ENCODE measurements at places on chromosomes 1 and 21.

GRCh38 chr1:155499953-155500639, 62.5 kb downstream of the ASH1L start:
- no peak for DNase-seq

GRCh38 chr1:160022330-160023310, 9.2 kb downstream of the PIGM start:
- no peak for DNase-seq

GRCh38 chr1:3336641-3337630, 117.5 kb upstream of the ARHGEF16 start:
- no peak for DNase-seq

DNA sequence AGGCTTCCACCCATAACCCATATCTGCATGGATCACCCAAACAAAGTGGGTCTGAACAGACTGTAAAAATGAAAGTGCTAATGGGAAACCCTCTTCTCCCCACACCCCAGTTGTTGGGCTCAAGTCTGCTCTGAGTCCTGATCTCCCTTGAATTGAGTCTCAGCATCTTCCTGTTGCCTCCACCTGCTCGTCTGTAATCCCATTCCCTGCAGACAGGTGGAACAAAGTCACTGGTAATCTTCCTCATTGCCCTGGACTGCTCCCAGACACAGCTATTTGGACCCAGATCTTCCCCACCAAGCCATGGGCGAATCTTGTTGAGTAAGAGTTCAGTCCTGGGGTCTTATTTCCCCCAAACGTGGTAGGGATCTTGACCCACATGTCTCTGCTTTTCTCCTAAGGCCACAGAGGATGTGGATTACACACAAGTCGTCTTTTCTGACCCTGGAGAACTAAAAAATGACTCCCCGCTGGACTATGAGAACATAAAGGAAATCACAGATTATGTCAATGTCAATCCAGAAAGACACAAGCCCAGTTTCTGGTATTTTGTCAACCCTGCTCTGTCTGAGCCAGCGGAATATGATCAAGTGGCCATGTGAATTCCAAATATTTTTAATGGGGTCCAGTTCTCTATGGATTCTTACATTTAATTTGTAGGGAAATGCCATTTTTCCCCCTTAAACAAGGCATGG, 15.7 kb downstream of the AVPR1B start:
- DNase-seq: no peak

GRCh38 chr1:184433956-184434502, 47.2 kb downstream of the C1orf21 start:
- no peak for DNase-seq

- DNase-seq: no peak
Observed at GRCh38 chr1:51203121-51203873, 32.8 kb upstream of the RNF11 start.

GRCh38 chr21:42443876-42444744, 40.4 kb downstream of the UBASH3A start:
- DNase-seq: no peak

DNA sequence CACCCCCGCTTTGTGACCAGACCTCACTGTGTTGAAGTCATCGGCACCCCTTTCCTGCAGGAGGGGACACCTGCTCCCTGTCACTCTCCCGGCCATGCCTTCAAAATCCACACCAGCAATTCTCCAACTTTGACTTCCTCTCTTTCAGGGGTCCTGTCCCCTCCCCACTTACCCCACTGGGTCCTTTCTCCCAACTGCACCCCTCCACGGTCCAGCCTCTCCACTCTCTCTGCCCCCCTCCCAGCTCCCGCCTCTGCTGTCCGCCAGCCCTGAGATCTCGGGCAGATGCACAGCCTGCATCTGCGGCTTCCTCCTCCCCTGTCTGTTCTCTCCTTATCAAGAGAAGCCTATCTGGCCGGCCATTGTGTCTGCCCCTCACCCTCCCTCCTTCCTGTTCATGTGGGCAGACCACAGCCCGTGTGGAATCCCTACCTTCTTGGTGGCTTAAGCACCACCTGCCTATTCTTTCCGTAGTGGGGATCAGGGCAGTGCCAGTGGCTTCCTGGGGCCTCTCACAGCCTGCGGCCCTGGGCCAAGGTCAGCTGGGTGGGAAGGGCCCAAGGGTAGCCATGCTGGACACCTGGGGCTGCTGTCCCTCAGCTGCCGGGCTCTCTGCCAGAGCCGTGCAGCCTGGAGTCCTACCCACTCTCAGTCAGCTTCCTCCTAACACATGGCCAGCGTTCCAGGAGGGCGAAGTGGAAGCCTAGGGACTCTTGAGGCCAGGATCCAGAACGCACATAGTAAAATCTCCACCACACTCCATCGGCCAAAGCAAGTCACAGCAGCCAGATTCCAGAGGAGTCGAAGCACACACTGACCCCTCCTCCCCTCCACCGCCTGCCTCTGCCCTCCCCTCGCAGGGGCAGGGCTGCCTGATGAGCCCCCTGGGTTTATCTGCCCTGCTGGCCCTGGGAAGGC, 5.1 kb upstream of the HES4 start:
- DNase-seq: no peak

DNA sequence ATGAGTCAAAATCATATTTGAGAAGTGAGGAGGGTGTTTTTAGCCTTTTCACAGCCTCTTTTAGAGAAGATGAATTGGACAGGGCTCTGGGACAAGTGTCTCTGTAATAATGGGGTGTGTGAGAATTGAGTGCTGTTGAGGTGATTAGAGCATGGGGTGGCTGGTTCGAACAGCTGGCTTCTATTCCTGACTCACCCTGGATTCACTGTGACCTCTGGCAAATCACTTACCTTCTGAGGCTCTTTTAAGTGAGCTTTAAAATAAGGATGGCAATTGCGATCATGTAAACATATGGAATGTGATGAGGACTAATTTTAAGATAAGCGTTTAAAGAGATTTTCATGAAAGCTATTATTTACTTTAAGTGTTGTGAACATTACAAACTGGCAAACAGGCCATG, 243.4 kb downstream of the ADGRL2 start:
- no peak for DNase-seq

- no peak for DNase-seq
Observed at GRCh38 chr1:180299479-180300221, 69.6 kb downstream of the LHX4 start.

DNA sequence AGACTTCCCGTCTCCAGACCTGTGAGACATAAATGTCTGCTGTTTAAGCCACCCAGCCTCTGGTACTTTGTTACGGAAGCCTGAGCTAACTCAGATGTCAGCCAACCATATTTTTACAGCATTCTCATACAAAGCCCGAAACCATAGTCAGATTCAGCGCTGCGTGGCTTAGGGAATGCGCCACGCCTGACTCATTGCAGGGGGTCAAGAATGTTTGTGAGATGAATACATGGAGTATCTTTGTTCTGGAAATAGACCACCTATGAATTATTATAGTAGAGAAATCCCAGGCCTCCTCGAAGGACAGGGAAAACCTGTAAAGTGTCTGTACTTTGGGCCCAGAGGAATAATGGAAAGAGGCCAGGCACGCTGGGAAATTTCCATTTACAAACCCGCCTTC, 434.8 kb downstream of the CAMTA1 start:
- DNase-seq: no peak

DNA sequence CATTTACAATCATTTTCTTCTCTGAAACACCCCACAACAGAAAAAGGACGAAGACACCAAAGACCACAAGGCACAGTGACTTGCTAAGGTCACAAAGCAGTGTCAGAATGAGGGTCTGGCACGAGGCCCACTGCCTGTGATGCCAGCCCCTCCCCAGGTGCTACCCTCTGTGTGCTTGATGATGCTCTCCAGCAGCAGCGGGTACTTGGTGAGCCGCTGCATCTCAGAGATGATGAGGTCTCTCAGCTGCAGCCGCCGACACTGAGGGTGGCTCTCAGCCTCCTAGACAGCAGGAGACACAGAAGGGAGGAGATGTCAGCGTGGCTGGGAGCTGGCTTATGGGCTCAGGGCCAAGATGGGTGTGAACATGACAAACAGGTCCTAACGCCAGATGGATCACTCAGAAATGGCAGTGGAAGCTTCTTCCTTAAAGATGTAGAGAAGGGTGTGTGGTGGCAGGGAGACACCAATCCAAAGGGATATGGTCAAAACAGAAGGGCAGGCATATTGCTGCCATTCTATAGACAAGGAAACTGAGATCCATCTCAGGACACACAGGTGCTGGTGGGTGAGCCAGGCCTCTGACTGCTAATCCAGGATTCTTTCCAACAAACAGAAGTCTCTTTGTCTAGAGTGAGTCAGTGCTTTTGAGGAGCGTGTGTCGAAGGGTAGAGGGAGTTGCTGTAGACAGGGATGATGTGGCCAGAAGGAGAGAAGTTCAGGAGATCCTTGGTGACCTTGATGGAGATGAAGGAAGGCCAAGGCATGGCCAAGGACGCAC, 25.6 kb downstream of the LRRC71 start:
- no peak for DNase-seq

- no peak for DNase-seq
Observed at GRCh38 chr1:54312796-54313316, 93.3 kb downstream of the SSBP3 start.

DNA sequence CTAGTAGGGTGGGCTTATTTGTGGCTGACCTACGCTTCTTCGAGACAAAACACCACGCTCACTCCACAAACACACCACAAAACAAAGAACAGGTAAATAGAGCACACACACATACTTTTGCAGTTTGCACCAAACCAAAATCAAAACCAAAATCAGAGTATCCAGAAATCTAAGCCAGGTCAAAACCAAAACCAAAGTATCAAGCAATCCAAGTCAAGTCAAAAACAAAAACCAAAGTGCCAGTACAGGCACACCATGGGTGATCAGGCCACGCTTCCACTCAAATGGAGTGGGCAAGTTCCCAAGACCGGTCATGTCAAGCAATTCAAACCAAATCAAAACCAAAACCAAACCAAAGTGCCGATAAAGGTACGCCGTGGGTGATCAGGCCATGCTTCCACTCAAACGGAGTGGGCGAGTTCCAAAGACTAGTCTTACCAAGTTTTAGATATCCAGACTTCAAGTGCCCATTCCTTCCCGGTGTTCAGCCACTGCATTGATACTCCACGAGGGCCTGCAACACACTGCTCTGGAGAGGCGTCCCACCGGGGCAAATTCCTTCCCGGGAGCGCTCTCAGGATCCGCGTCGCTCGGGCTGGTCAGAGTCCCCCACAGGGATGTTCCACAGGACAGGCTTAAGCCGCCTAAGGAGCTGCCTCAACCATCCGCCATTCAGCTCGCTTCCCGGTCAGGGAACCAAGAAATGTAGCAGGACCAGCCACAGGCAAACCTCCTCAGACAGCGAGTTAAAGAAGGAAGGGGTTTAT, 169.1 kb downstream of the CDC7 start:
- DNase-seq: no peak

DNA sequence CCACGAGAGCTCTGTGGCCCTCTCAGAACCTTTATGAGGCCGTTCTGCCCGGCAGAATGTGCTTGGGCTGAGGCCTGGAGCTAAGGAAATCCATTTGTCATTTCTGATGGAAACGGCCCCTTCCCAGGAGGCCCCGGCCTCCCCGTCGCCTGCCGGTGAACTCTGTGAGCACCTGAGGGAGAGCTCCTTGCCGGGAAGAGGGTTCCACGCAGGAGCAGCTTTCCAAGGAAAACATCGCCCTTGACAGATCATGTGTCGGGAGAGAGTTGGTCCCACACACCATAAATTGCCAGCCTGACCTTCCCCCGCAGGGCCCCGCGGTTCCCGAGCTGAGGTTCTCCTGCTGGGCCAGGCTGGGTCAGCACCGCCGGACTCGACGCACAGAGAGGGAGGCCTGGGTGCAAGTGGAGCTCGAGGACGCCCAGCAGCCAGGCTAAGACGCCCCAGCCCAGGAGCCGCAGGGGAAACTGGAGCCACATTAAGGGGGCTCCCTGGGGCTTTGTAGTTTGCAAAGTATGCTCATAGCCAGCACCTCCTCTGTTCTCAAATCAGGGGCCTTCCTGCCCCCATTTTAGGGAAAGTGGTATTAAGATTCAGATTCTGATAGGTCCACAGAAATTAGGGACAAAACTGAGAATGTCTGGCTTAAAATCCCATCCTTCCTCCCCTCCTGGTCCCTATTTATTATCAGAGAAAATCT, 239.5 kb downstream of the FOXD2 start:
- no peak for DNase-seq

DNA sequence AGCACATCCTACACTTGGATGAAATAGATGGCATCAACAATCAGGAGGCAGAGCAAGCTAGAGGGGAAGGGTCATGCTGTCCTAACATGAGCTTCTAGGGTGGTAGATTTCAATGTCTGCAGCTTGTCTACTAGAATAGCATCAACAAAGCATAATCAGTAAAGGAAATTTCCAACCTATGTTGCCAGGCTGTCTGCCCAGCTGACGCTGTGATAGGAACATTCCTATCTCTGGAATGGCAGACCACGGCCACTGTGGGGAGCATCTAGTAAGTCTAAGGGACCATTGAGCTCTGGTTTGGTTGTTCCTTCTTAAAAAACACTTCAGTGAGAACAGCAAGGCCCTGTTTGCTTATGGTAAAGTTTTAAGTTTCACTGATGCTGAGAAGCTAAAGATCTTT, 206.8 kb downstream of the PAPPA2 start:
- DNase-seq: no peak
